ENCODE measurements at places on chromosomes 3 and 15.

DNA sequence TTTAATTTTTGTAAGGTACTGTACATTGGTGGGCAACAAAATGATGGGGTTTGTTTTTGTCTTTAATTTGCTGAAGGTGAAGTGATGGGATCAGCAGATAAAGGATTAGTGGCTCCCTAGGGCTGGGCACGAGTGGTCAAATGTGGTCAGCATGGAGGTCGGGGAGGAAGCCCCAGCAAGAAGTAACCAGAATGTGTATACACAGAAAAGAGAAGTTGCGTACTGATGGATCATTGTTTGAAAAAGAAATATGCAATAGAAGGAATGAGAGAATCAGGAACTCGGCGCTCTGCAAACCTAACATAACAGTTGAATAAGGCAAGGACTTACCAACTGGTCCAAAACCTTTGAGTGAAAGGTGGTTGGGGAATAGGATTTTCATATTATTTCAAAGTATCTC is 1.5 kb downstream of the TMOD2 start:
- DNase-seq: no peak

GRCh38 chr15:100332231-100332630 is 9.5 kb downstream of the ADAMTS17 start:
- no peak for DNase-seq

GRCh38 chr3:184315871-184316661 is 1.7 kb downstream of the EIF4G1 start:
- no peak for DNase-seq

DNA sequence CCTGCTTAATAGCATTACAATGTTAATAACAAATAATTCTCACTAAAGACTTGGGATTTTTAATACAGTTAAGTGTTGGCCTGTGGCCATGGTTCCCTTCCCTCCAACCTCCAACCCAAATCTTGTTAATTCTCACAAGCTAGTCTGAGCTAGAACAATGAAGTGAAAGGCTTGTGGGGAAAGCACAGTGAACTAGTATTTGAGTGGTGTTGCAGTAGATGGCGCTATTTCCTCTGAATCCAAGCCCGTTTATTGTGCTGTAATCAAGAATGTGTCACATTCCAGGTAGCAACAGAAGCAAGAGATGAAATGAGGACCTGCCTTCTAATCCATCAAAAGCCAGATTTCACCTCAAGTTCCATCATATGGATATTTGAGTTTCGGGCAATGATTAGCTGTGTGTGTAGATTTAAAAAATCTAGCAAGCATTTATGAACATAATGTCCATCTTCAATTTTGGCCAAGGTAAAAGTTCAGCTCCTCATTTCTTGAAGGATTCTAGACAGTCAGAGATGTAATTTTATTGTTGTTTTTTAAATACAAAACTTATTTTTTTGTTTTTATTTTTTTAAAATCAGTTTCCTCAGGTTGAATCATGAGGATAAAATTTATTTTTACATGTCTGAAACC is 160.7 kb downstream of the SQOR start:
- DNase-seq: peak; percentile 76

DNA sequence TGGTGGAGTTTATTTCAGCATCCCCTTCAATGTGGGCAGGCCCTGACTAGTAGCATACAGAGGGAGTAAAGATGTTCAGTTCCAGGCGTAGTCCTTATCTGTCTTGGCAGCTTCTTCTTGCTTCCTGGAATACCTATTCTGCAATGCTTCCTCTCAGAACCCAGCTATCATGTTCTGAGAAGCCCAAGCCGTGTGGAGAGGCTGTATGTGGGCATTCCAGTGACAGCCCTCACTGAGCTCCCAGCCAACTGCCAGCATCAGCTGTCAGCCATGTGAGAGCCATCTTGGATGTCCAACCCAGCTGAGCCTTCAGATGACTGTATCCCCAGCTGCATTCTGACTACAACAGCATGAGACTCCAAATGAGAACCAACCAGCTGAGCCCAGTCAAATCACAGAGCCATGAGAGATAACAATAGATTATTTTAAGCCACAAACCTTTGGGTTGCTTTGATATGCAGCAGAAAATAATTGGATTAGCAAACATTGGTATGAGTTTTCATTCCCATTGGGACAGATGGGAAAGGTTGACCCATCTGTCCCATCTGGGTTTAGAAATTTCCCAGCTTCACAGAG is 8.4 kb upstream of the CMTM7 start:
- DNase-seq: no peak

GRCh38 chr3:52487788-52488691 is 7.1 kb upstream of the STAB1 start:
- DNase-seq: no peak

- no peak for DNase-seq
Measured at GRCh38 chr3:12138044-12138443, 20.7 kb downstream of the TIMP4 start.

DNA sequence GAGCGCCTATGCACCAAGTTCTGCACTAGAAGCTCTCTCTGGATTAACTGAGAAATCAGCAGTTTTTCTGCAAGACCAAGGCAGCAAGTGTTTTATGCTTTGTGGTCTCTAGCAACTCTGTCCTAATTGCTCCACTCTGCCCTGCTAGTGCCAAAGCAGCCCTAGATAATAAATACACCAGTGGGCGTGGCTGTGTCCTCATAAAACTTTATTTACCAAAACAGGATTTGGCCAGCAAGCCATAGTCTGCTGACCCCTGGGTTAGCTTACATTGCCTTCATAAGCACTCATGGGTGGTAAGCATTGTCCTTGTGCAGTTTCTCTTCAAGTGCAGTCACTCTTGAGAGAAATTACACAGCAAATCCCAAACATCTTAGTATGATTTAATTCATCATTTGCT is 30.7 kb upstream of the SLC24A5 start:
- no peak for DNase-seq

DNA sequence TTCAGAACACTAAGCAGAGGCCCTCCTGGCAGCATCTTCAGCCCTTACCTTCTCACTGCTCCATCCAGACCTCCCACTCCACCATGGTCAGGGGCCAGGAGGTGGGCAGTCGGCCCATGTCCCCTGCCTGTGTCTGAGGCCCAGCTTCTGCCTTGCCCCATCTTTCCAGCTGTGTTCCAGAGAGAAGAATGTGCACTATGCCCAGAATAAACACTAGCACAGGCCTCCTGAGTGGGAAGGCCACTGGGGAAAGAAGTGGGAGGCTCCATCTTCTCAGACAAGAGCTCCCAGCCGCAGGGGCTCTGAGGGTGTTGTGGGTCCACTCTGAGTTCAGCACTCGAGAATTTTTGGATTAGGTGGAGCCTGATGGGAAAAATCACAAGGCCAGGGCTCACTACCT is 44.5 kb downstream of the ADCY5 start:
- DNase-seq: no peak

GRCh38 chr3:36843065-36844051 is 79.0 kb upstream of the DCLK3 start:
- DNase-seq: no peak

GRCh38 chr3:100637197-100637631 is 27.8 kb downstream of the ADGRG7 start:
- no peak for DNase-seq

- DNase-seq: no peak
Measured at GRCh38 chr3:70061096-70061495, 61.6 kb downstream of the SAMMSON start.

All from glomerular endothelial cell (primary cell).